ENCODE measurements at places on chromosomes 4 and X. TPM values are rescaled to one million over a fixed set of nuclear protein-coding genes. Genes with fewer than 3 reads are reported as not detected.

Gene C4orf36
- total RNA-seq, result not detected

Gene GLRA3
- 0.28 TPM for total RNA-seq

Gene TLL1
- 0.31 TPM for total RNA-seq

Gene DCAF8L1
- total RNA-seq, result not detected

Gene CETN2
- total RNA-seq, result 26.2 TPM

Gene EVC2
- total RNA-seq, result 7.5 TPM

Gene ZFYVE28
- total RNA-seq, result 5.7 TPM

Gene DCAF4L1
- total RNA-seq, result 0.14 TPM

Gene LYAR
- 39.9 TPM for total RNA-seq

Gene SAT1
- total RNA-seq, result 187 TPM

Gene CLGN
- 6.7 TPM for total RNA-seq

Gene CCNQ
- total RNA-seq, result 30.4 TPM

DNA sequence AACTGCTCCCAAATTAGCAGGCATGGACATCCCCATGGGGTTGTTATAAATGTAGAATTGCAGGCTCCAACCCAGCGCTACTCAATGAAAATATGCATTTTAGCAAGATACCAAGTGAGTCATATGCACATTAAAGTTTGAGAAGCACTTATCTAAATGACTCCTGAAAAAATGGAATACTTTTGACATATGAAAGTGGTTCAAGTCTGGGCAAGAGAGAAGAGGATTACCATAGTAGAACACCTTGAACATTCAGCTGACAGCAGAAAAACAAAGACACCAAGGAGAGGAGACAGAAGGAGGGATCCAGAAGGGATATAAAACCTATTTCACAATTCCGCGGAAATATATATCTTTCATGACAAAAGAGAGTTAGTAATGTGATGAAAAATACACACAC lies 63.2 kb upstream of the CT83 start:
- no peak for DNase-seq

DNA sequence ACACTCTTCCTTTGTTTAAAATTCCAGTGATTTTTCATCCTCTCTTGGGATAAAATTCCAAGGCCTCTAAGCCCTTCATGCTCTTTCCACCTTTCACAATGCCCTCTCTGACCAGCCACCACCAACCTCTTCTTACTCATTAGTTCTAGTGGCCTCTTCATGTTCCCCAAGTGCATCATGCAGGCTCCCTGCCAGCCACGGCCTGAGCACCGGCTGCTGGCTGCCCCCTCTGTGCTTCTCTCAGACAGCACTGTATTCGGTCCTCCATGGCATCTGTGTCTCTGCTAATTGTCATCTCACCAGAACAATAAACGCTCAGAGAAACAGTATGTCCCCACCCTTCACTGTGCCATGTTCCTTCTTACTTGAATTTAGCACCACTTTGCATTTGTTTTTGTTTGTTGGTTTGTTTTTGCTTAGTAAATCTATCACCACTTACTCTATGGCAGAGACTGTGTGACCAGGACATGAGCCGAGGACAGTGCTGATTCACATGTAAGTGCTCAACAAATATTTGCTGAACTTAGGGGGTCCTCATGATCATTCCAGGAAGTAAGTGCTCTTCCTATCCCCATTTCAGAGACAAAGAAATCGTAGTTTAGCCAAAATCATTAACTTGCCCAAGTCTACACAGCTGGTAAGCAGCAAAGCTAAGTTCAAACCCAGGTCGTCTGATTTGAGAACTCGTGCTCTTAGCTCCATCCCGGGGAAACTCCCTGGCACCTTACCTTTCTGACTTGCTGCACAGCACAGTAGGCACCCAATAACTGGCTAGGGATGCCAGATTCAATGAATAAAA lies 77.1 kb upstream of the UCP1 start:
- DNase-seq, result no peak

- no peak for DNase-seq
These were observed 282.1 kb downstream of the GRIA2 start for GRCh38 chr4:157502656-157503055.

DNA sequence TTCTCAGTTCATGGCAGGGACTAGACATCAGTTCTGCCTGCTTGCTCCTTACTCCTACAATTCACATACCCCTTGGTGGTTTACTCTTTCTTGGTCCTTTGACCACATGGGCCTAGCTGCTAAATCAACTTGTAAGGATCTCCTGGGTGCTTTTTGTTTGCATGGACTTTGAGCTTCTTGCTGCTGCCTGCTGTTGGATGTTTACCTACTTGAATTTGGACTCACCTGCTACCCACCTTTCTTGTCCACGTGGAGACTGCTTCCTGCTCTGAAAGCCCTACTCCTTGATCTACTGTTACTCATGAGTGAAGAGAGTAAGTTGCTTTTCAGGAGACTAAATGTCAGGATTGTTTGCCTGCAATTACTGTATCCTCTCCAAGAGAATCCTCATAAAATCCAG lies 15.2 kb upstream of the ARHGAP24 start:
- no peak for DNase-seq

- no peak for DNase-seq
These were observed 64.0 kb downstream of the KCNIP4 start for GRCh38 chr4:21884615-21885014.

DNA sequence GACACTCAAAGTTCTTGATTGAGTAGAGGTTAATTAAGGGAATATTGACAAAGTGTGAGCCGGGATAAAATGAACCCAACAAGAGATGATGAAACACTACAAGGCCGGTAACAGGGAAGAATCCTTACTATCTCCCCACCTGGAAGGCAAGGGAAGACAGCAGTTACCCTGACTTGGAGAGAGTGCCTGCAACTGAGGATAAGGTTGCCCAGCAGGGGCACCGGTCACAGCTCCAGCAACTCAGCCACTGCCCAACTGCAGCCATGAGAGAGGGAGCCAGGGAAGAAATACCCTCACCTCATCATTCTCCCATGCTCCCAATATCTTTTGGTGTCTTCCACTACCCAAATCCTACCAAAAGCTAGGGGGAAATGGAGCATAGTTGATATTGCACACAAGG lies 212.7 kb downstream of the KCTD8 start:
- DNase-seq, result peak; percentile 10

- no peak for DNase-seq
These were observed 221.0 kb downstream of the PALLD start for GRCh38 chr4:168717847-168718246.

- DNase-seq, result peak; percentile 13
These were observed 3.4 kb downstream of the ATP1B4 start for GRCh38 chrX:120365320-120365719.

GRCh38 chrX:125093852-125094251 lies 225.8 kb upstream of the TEX13C start:
- DNase-seq, result peak; percentile 2

DNA sequence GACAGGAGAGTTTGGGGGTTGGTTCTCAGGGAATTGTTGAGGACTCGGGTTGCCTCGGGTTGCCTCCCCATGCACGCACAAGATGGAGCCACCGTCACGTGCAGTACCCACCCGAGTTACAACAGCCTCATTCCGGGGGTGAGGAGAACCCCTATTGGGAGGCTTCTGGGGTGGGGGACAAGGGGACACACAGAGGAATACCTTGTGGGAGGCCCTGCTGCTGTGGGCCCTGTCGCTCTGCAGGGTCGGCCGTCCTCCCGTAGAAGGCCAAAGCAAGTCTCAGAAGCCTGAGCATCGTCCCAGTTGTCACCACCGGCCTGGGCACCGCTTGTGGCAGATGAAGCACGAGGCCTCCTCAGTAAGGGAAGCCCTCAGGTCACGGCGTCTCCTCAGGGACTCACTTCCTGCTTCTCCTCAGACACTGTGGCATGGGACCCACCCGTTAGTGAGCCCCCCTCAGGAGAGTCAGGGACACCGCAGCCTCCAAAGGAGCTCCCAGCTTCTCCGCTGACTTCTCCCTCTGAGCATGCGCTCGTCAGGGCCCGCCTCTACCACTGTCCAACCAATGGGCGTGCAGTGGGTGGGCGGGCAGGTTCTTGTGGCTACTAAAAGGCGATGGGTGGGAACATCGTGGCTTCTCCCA lies at the start of gene CT55:
TSS of gene CT55 (minus strand) at position 522 of the 643 bp plus-strand sequence. CDS start at position 295, 227 bp downstream.
- DNase-seq, result peak; percentile 15

DNA sequence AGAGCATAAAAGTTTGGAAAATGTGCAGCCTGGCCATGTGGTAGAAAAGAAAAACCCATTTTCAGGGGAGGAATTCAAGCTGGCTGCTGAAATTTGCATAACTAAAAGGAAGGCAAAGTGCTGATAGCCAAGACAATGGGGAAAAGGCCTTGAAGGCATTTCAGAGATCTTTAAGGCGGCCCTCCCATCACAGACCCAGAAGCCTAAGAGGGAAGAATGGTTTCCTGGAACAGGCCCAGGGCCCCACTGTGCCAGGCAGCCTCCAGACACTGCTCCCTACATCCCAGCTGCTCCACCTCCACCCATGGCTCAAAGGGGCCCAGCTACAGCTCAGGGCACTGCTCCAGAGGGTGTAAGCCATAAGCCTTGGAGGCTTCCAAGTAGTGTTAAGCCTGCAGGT lies 158.0 kb upstream of the PRDX4 start:
- DNase-seq, result no peak

- DNase-seq, result peak; percentile 31
These were observed 48.8 kb upstream of the FAM9A start for GRCh38 chrX:8849945-8850344.

DNA sequence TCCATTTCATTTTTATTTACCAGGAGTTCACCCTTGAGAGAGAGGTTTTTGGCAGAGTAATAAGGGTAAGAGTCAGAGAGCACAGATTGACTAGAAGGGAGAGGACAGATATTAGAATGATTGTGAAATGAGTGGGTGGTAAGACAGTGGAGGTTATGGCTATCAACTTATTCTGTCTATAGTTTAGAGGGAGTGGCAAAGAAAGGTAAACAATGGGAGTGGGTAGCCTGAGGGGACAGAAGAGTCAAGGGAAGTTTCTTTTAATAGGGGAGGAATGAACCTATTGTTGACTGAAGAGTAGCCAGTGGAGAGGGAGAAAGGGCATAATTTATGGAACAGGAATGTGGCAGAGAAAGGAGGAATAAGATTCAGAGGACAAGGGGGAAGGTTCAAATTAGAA lies 186.5 kb upstream of the NRK start:
- DNase-seq, result no peak

GRCh38 chrX:72554448-72555140 lies 18.0 kb downstream of the HDAC8 start:
- DNase-seq, result peak; percentile 62

DNA sequence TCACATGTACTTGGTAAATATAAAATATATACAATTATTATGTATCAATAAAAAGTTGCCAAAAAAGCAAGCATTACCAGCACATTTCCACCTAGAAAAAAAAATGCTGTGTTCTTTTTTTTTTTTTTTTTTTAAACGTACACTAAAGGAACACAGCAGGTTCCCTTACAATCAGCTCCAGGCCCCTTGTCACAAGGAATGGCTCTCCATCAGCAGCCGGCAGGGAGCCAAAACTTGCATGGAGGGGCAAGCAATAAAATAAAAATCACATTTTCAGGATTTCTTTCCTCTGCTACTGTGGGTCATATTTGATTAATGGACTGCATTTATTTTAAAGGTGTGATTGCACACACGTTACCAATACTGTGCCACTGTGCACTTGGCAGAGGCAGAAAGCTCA lies 460.3 kb downstream of the GPAT3 start:
- DNase-seq, result peak; percentile 4

GRCh38 chr4:48008021-48008596 lies 8.4 kb downstream of the CNGA1 start:
- DNase-seq, result no peak

- DNase-seq, result no peak
These were observed 399.2 kb downstream of the IL15 start for GRCh38 chr4:142035566-142035965.

DNA sequence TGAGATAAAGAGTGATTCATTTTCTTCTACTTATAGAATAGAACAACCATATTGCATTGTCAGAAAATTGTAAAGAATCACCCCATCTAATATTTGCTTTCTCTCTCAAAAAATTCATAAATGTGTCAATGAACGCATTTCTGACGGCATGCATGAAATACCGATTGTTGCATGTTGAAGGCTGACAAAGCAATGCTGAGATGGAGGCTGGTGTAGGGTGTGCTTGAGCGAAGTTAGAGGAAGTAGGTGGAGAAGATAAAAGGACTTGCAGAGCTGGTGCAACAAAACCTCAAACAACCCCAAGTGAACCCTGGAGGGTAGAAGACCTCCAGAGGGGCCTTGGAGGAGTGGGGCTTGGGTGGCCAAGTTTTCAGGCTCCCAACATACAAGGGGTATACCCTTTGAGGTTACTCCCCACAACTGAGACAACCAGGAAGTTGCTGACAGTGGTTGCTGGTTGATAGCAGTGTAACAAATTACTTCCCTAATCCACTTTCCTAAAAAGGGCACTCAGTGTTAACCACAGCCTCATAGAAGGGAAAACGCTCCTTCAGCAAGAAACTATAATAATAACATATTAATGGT lies 452.7 kb downstream of the NLGN4X start:
- DNase-seq, result no peak

- peak; percentile 25 for DNase-seq
These were observed 54.3 kb downstream of the CHRDL1 start for GRCh38 chrX:110741213-110741796.

DNA sequence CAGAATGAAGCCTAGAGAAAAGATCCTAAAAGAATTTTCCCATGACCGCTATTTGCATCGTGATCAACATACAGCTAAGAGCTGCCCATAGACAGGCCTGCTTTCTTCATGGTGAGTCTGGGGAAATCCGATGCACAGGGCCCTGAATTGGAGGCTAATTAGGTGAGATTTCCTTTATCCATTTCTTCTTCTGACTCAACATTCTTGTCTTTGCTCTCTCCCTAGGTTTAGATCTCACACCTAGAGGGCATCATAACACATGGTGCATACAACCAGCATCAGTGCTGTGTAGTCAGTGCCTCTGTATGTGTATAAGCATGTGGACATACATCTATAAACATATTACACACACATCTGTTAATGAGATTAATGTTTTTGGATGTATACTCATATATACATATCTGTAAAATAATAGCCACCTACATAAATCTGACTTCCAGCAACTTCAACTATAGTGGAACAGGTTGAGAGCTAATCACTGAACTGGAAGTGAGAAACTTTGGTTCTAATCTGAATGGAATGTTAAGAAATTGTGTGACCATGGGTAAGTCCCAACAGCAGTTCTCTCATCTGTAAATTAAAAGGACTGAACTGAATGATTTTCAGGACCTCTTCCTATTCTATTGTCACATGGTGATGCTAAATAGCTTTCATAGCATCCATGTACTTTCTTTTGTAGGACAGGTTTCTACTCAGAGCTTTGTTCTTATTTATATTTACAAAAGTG lies 17.5 kb downstream of the GATB start:
- DNase-seq, result no peak

DNA sequence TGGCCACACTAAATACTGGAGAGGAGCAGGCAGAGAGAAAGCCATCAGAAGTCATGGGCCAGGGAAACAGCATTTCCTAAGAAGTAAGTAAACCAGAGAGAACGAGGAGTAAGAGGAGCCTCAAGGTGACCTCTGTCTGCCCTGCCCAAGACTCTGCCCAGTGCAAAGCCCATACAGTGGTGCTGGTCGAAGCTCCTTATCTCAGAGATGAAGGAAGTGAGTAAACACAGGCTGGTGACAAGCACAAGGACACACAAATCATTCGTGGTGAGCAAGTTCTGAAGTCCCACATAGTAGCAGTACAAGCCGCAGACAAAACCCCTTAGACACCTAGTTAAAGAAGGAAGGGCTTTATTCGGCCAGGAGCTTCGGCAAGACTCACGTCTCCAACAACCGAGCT lies 62.7 kb downstream of the DCTD start:
- DNase-seq, result no peak

- no peak for DNase-seq
These were observed 169.9 kb downstream of the AFF2 start for GRCh38 chrX:148670277-148670676.

- DNase-seq, result peak; percentile 91
These were observed 74.4 kb downstream of the SORCS2 start for GRCh38 chr4:7266525-7267292.

- no peak for DNase-seq
These were observed 79.0 kb upstream of the TRAM1L1 start for GRCh38 chr4:117164338-117164737.

Measured in H7 (cell line).